ENCODE measurements at places on chromosomes 12 and 14.

DNA sequence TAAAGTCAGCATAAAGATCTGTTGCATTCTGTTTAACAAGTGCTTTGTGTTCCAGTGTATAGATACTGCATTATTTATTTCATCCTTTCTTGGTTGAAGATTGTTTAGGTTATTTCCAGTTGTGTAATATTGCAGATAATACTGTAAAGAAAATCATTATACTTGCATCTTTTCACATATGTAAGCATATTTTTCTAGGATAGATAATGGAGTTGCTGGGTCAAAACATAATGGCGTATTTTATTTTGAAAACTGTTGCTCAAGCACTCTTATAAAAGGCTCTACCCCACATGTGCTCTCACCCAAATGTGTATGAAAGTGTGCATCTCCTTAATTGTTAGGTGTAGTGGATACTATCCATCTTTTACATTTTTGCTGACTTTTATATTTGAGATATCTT, 274.4 kb downstream of the FBXL14 start:
- DNase-seq = no peak

GRCh38 chr12:121805171-121806008, 1.6 kb downstream of the SETD1B start:
- peak; percentile 39 for DNase-seq

DNA sequence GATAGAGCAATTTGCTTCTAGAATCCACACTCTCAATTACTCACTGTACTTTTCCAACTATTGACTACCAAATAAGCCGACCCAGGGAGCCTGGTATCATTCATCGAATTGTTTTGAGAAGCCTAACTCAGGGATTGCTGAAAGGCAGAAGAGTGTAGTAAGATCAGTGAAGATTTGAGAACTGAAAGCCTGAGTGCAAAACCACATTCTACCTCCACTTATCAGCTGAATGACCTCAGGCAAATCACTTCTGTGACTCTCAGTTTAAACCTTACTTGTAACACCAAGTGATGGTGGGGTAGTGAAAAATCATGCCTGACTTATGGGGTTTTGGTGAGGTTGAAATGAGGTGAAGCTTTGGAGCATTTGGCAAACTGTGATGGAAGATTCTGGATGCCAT, 126.1 kb upstream of the MAX start:
- no peak for DNase-seq

DNA sequence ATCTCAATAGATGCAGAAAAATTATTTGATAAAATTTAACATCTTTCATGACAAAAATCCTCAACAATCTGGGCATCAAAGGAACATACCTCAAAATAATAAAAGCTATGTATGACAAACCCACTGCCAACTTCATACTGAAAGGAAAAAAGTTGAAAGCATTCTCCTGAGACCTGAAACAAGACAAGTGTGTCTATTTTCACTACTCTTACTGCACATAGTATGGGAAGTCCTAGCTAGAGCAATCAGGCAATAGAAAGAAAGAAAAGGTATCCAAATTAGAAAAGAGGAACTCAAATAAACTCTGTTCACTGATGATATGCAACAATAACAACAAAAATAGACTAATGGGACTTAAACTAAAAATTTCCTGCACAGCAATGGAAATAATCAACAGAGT, 90.1 kb downstream of the SLCO1B1 start:
- DNase-seq = no peak

GRCh38 chr12:4289231-4289878, 15.8 kb downstream of the CCND2 start:
- DNase-seq = no peak

GRCh38 chr12:88638966-88639760, 58.9 kb upstream of the KITLG start:
- DNase-seq = no peak

DNA sequence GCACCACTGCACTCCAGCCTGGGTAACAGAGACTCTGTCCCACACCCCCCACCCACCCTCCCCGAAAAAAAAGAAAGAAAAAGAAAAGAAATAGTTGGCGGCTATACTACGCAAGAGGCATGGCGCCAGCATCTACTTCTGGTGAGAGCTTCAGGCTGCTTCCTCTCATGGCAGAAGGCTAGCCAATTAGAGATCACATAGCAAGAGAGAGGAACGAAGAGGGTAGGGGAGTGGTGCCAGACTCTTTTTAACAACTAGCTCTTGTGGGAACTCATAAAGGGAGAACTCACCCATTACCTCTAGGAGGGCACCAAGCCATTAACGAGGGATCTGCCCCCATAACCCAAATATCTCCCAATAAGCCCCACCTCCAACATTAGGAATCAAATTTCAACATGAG, 6.2 kb downstream of the DENND5B start:
- DNase-seq = no peak

DNA sequence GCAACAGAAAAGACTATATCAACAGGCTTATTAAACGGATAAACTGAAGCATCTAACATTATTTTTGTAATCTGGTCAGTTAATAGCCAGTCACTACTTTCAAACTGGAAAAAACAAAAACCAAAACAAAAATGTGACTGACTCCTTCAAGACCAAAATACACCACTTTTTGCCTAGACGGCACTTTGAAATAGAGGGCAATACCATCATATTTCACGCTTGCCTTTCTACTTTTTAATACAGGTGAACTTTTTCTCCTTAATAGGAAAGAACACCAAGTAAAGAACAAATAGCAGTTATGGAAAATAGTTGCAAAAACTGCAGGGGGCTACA, 550 bp upstream of the NUP107 start:
- no peak for DNase-seq

DNA sequence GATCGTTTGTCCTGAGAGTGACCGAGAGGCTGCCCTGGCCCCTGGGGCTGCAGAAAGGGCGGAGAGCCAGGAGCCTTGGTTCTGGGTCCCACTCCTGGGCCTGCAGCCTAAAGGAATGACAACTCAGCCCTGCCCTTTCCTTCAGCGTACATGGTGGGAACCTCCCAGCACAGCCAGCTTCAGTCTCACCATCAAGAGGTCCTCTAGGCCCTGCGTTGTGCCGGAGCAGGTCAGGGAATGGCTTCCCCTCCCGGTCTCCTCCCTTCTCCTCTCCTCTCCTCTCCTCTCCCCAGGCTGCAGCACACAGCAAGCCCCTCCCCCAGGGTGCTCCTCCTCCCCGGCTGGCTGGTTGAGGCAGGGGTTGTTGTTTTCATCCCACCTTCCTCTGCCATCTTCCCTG, 44.6 kb upstream of the TUNAR start:
- DNase-seq = no peak

- no peak for DNase-seq
Measured at GRCh38 chr12:57173089-57173488, 25.7 kb upstream of the LRP1-AS start.

DNA sequence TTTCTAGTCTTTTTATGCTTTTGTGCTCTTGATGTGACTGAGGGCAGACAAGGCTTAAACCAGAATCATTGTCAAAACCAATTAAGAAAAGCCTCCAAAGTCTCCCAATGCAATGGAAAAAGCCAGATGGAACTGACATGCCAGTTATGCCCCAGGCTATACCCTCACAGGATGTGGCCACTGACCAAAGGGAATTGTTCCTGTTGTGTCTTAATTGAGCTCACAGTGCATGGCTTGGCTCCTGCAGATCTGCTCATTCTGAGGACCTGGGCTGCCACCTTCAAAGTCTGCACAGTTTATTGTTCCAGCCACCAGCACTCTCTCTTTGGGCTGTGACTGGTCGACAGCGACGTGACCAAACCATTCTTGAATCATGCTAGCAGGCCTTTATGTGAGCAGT, 17.1 kb upstream of the BICD1 start:
- DNase-seq = peak; percentile 67

DNA sequence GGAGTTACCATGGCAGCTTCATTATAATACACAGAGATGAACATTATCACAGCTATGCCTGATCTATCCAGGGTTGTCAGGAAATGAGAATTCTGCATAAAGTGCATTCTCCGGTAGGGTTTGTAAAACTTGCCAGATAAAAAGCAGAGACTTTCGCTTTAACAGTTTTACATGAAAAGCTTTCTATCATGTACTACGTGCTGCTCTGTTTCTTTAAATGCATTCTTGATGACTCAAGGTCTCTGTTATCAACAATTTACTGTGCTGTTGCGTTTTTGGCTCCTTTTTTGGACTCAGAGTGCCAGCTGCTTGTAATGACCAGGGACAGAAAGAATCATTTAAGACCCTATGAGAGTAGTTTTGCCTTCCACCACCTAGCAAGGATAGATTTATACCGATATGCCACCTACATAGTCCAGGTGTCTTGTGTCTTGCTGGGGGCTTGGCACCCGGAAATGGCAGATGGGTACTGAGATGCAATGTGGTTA, 371.2 kb downstream of the BTG1 start:
- peak; percentile 49 for DNase-seq

- DNase-seq = peak; percentile 49
Measured at GRCh38 chr14:80291101-80291500, 79.8 kb upstream of the DIO2 start.

- DNase-seq = no peak
Measured at GRCh38 chr12:88951177-88951576, 370.9 kb upstream of the KITLG start.

DNA sequence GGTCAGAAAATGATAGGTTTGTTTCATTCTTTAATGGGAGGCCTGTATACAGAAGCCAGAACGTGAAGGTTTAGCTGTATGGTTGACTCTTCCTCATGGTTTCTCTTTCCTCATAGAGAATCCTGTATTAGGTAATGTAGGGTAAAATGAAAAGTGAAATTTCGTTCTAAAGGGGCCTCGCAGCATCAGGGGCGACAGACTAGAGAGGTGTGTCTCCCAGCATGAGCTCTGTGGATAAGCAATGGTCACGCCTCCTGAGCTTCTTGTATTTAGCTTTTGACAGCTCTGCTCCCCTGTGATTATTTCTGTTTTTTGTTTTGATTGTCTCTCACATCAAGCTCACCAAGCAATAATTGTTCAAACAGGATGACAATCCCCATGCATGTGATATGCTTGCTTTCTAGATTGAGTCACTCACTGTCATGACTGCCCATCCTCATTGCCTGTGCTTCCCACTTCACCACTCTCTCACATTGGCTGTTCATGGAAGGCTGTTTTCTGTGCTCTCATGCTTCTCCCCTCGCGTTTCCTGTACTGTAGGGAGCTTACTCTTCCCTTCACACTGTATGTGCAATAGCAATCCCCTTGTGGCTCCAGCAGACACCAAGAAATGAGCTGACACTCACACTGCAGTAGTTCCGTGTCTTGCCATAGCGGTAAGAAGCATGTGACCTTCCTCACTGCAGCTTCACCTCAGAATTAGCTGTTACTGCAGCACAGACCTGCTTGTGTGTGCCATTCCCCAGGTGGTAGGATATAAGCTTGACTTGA, 44.0 kb downstream of the RAD52 start:
- no peak for DNase-seq

GRCh38 chr14:36915081-36915480, 253.4 kb downstream of the PAX9 start:
- DNase-seq = no peak

DNA sequence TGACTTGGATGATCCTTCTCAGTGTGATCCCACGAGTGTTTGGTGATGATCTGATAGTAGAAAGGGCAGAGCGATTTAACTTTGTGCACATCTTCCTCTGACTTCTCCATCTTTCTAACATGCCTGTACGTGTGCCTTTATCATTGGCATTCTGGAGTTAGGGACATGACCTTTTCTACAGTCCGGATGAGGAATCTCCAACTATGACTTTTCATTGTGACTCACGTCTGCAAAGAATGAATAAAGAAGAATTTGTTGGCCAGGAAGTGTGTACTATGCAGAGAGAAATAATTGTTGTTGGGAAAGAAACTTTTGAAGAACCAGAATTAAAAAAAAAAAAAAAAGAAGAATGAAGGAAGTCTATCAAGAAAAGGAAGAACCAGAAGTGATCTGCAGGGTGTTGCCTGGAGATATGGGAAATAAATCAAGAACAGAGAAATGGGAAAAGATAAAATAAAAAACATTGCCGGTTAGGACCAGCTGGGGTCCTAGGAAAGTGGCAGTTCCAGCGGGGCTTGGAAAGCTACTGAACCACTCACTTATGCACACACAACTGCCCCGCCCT, 25.3 kb downstream of the PPFIBP1 start:
- peak; percentile 93 for DNase-seq

GRCh38 chr14:64438181-64438841, 27.0 kb upstream of the AKAP5 start:
- DNase-seq = peak; percentile 75

GRCh38 chr12:75939016-75939642, 92.4 kb downstream of the PHLDA1 start:
- no peak for DNase-seq

GRCh38 chr14:38213001-38213400, 5.3 kb downstream of the SSTR1 start:
- DNase-seq = no peak

- no peak for DNase-seq
Measured at GRCh38 chr12:111169456-111169855, 199.4 kb downstream of the PHETA1 start.

DNA sequence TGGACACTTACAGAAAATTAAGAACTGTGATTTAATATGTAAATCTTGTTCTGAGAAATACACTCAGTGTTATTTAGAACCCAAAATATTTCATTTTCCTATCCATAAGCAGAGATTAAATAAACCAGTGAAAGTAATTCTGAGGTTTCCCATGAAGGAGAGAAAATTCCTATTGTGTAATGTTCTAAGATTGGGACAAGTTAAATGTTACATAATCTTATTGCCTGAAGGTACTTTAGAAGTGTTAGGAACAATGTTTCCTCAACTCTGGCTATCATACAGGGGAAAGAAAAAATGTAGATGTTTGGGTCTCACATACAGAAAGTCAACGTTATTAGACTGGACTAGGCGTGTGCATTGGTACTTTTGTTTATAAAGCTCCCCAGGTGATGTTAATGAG, 281.9 kb upstream of the SYT10 start:
- DNase-seq = peak; percentile 21

DNA sequence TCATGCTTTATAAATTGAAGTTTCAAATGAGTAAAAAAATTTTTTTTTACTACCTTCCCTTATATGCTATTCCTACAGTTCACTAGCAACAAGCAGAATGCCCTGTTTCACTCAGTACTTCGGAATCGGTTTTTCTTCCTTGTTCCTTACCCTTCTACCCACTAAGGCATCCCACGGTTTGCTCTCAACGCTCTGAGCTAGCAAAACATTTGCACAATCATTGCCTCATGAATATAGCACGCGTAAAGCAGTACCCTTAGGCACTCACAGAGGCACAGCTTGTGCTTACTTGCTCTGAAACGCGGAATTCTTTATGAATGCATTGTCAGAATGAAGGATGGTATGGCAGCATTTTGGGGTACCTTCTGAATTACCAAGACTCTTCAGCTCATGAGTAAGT, 45.0 kb downstream of the PPP1R13B start:
- peak; percentile 47 for DNase-seq

DNA sequence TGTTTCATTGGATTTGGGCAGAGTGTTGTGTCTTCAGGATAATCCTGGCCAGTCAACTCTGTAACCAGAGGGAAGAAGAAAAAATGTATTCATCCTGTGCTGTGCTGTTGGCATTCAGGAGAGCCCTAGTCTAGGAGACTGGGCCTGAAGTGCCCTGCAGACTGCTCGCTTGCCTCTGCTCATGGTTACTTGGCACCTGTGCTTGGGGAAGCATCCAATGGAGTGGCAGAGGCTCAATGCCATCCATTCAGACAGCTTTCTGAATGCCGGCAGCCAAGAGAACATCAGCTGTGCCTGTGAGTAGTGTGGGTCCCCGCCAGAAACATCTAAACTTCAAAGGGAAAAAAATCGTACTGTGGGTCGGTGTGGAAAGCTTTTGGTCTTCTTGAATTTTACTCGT, 124.2 kb downstream of the SRGAP1 start:
- DNase-seq = no peak

GRCh38 chr14:50247245-50247644, 15.9 kb upstream of the SOS2 start:
- DNase-seq = no peak

- no peak for DNase-seq
Measured at GRCh38 chr14:81285245-81285644, 64.5 kb upstream of the GTF2A1 start.

GRCh38 chr14:88384718-88385117, 739 bp upstream of the SPATA7 start:
- DNase-seq = peak; percentile 10

All from mammary epithelial cell (primary cell).